ENCODE measurements at places on chromosomes 4 and X. TPM values are rescaled to one million over a fixed set of nuclear protein-coding genes. Genes with fewer than 3 reads are reported as not detected.

CENPVL2 gene
- not detected for total RNA-seq

DNA sequence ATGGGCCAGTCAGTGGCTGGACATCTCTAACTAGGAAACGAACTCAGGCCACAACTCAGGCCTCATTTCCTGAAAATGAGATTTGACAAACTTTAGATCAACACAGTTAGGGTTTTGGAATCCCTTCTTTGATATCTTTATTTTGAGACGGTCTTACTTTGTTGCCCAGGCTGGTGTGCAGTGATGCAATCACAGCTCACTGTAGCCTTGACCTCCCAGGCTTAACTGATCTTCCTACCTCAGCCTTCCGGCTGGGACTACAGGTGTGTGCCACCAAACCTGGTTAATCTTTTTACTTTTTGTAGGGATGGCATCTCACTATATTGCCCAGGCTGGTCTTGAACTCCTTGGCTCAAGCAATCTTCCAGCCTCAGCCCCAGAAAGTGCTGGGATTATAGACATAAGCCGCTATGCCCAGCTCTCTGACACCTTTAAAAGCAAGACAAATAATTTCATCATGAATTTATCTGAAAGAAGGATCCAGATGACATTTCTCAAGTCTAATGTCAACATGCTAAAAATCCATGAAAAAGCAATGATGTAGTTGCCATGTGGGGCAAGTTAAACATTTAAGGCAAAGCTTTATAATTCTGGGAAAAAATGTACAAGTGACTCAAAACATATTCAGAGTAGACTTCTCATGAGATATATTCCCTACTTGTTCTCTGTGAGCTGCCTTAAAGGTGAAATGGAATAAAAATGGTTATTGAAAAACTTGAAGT is 89.1 kb upstream of the CBR4 start:
- DNase-seq: no peak
- no peaks in the 10 kb centered on the region for H3K4me1 ChIP-seq
- H3K27ac ChIP-seq: peak overlapping the region; percentile 42
- H3K4me3 ChIP-seq: no peak overlapping the region

- no peaks in the 10 kb centered on the region for H3K27me3 ChIP-seq
- H3K36me3 ChIP-seq: no peaks in the 10 kb centered on the region
- no peak overlapping the region for H3K27ac ChIP-seq
- DNase-seq: no peak
- no peak overlapping the region for H3K4me3 ChIP-seq
Observed at GRCh38 chr4:42541647-42542046, 115.3 kb downstream of the ATP8A1 start.

DNA sequence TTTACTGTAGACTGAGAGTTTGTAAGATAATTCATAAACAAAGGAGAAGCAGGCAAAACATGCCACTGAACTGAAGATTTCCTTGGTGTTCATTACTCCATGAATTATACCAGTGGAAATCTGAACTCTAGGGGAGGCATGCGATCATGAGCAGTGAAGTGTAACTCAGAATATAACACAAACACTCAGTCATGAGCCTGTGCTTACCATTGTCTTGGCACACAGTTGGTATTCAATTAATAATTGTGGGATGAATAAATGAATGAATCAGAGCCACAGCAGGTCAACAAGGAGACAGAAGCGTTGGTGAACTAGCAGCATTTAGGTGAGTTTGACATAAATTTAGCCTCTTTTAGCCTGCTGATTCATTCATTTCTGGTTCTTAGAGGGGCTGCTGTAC is 263.5 kb upstream of the DKK2 start:
- H3K4me3 ChIP-seq: no peak overlapping the region
- H3K27me3 ChIP-seq: no peaks in the 10 kb centered on the region
- H3K27ac ChIP-seq: no peak overlapping the region
- H3K4me1 ChIP-seq: no peaks in the 10 kb centered on the region
- no peak for DNase-seq

PWWP3B gene
- total RNA-seq: 28.2 TPM

DNA sequence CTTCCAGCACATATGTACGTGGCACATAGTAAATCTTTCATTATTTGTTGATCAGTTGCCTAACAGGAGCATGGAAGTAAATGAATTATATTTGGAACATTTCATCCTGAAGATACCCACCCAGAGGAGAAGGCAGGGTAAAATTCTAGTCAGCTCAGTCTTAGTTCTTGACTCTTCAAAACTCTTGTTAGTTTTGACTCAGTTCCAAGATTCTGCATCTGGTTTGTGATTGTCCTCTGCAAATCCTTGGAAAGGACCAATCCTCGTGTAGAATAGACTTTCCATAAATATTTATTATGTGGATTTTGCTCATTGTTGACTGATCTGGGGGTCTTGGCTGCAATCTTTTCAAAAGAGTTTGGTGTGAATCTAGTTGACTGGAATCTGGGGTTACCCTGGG is 257.5 kb upstream of the FAT1 start:
- H3K27ac ChIP-seq: no peak overlapping the region
- no peak for DNase-seq
- no peak overlapping the region for H3K4me3 ChIP-seq
- no peaks in the 10 kb centered on the region for H3K27me3 ChIP-seq

MAGEA1 gene
- not detected for total RNA-seq

Data from uterus (tissue), 4 donors.